ENCODE measurements at places on chromosomes 5 and 9.
A peak's percentile ranks its signal among the peaks of the same experiment; 100 is the strongest.

DNA sequence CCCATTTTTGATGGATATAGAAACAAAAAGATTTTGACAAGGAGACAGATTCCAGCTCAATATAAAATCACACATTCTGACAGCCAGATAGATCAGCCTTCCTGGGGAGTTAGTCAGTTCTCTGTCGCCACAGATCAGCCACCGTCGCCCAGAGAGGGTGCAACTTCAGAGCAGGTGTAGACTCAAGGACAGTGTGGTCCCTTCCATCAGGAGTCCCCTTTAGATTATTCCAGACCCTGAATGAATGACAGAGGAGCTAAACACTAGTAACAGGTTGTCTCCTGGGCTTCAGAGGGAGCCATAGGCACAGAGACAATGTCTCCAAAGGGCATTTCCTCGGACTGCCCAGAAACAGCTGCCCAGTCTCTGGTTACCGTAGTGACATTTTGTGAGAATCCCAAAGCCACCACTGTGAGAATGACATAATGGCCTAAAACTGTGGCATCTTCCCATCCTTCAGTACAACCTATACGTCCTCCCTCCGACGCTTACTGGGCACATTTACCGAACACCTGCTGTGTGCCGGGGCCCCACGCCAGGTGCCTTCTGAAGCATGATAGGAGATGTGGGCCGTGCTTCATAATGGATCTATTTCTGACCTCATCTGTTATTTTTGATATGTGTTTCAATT is 47.4 kb upstream of the SLC2A8 start:
- no peak for DNase-seq

DNA sequence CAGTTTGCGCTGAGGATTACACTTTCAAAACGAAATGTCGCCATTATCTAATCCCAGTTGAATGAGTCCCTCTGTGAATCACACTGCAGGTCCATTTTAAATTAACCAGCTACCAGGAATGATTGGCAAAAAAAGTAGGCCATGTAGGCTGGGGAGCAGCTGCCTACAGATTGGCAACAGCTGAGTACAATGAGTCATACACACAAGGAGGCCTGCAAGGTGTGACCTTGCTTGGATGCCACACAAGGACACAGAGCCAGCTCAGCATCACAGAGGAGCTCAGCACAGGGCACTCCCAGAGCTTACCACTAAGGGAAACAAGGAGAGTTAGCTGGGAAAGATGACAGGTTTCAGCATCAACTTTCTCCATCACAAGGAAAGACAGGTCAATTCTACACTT is 12.9 kb downstream of the HAVCR1 start:
- DNase-seq = no peak

DNA sequence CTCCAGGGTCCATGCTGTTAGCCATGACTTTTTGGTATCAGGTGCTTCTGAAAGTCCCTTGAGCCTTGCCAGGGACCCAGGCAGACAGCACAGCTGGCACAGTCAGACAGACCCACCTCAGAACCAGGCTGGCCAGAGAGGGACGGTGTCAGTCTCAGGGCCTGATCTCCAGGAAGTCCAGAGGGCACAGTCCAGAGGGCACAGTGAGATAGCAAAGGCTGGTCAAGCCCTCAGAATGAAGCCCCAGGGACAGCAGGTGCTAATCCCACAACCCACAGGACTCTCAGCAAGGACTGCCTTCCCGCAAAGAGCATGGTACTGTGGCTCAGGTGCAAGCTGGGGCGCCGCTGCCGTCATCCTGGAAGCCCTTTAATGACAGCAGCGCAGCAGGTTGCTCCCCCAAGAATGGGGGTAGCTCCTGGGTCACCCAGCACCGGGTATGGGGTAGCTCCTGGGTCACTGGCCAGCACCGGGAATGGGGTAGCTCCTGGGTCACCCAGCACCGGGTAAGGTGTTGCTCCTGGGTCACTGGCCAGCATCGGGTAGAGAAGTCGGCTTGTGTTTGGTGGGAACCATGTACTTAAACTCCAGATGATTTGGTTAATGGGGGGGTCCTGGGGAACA is 105.6 kb upstream of the PHYKPL start:
- no peak for DNase-seq

DNA sequence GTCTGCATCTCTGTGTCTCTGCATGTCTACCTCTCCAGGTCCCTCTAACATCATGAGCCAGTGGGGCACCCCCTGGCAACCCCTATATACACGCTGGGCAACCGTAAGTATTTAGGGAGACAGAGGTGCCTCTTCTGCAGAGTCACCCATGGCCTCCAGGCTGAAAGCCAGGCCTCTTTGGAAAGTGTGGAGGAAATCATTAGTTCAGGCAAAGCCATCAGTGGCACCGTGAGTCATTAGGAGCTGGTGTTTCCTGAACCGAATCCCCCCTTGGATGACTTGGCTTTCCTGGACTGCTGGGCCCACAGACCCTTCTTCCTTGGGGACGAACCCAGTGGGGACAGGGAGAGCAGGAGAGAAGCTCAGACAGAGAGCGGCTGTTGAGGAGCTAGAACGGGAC is 174.8 kb downstream of the OLFM1 start:
- DNase-seq = no peak

DNA sequence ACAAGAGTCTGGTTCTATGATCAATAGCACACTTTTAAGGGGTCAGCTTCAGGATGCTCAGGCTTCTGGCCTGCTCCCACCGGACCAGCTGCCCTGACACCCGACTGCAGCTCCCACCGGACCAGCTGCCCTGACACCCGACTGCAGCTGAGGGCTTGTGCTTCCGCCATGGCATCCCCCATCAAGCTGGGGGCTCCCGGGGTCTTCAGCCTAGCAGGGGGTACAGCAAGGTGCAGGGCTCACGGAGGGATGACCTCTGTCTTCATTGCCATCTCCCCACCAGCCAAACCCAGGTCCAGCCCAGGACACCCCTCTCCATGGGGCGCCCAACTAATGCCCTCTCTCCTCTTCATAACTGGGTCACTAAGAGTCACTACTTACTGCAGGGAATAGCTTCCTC is 1.9 kb downstream of the FLT4 start:
- DNase-seq = no peak

DNA sequence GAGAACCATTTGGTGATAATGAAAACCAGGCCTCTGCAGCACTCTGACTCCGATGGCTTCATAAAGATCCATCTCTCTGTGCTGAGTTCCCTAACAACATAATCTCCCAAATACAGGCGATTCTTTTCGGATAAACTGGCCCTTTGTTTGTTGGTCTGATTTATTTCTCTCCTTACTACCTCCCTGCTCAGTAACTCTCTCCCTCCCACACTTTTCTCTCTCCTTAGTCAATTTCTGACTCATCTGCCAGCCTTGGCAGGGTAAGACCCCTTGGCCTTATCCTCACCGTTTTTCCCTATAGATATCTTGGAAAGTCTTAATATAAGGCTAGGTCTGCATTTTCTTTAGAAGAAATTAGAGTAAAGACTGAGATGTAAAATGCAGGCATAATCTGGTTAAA is 128.7 kb downstream of the BRINP1 start:
- DNase-seq = no peak

GRCh38 chr9:29312327-29312726 is 1739.0 kb upstream of the C9orf72 start:
- DNase-seq = no peak

DNA sequence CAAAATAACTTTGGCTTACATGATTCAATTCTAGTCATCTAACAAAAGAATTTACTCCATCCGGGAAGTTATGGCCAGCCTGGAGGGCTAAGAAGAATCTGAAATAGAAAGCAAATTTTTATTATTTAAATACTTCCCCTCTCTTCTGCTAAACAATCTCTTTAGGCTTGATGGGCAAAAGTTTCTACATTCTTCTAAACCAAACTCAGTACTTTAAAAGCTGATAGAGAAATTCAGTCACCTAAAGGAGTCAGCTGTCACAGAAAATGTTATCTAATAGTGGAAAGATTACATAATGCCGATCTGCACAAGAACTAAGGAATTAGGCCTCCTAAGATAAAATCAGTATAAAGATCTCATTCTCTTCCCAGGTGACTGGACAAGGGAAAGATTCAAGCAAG is 32.4 kb downstream of the GNAQ start:
- no peak for DNase-seq

DNA sequence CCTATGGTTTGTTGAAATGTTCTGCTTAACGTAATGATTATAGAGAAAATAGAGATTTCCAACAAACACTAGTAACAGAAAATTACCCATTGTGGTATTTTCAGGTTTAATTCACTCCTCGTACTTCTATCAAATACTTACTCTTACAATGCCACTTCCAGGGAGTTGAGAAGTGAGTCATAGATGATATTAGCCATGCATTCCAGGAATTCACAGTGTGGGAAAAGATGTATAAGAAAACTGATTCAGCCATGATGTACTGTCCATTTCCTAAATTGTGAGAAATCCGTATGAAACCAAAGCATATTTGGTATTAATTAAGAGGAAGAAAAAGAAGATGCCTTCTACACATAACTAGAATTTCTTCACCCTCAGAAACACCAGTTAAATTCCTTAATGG is 1854.6 kb upstream of the WWC1 start:
- DNase-seq = peak; percentile 49

DNA sequence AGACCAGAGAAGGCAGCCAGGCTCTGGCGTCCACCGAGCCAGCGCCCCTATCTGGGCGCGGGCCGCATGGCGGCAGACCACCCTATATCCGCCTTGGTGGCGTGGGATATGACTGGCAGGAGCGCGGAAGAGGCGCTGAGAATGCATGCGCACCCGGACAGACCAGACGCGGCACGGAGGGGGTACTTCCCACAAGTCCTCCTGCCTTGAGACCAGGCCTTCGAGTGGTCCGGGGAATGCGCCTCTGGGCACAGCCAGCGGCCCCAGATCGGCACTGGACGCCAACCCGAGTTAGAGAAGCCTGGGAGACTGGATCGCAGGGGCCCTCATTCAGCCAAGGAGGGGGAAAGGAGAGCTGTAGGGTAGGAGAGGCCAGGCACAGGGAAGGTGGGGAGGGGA is 2.5 kb upstream of the LMX1B start:
- no peak for DNase-seq

- DNase-seq = no peak
Measured at GRCh38 chr9:135827866-135828580, 79.3 kb downstream of the CAMSAP1 start.

DNA sequence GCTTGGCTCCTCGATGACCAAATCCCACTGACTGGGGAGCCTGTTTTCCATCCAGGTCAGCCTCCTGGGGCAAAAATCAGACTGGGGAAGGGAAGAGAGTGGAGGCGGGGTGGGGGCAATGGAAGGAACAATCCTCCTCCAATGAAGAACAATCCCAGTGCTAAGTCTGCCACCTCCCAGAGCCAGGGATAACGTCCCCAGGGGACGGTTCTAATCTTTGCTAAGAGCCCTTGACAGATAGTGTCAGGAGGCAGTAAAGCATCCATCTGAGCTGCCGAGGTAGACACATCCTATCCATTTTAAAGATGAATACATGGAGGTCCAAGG is 298.5 kb upstream of the MSX2 start:
- no peak for DNase-seq

- no peak for DNase-seq
Measured at GRCh38 chr9:33114746-33115145, 38.3 kb upstream of the SMU1 start.

GRCh38 chr9:17293685-17294084 is 158.8 kb downstream of the CNTLN start:
- no peak for DNase-seq

DNA sequence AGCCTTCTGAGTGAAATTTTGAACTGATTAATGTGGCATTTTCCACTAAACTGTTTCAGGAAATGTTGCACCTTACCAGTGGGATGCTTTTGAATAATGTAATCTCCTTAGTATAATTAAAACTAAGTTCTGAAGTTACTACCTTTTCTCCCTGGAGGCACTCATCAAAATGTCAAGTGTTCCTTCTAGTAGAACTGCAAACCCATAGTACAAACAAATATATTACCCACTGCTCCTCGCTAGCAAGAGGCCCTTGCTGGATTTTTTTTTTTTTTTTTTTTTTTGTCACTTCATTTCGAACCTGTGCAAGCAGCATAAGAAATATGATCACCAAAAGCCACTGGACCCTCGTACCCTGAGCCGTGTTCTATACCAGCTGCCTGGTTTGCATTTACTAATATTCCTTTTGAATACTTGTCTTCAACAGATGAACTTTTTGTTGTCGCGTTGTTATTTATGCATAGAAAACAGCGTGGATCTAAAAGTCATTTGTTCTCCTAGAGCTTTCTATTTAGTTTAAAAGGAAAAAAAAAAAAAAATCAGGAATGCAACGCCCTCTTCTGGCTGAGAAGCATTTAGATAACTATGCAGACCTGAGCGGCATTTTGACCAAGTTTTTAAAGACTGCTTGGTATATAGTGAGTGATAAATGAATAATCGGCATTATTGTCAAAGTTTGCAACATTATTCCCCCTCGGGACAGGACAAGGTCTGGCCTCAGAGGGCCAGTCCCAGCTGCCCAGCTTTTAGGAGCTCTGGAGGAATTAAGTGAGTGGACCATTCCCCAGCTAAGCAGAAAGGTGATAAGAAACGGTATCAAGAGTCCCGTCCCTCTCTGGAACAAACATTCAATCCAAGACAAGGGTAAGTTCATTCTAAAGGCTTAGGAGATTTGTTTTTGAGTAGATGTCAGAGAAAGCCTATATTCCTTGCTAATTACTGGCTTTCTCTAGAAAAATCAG is 162.5 kb upstream of the KIF2A start:
- DNase-seq = peak; percentile 31

GRCh38 chr5:151202381-151203139 is 21.3 kb downstream of the CCDC69 start:
- DNase-seq = no peak

DNA sequence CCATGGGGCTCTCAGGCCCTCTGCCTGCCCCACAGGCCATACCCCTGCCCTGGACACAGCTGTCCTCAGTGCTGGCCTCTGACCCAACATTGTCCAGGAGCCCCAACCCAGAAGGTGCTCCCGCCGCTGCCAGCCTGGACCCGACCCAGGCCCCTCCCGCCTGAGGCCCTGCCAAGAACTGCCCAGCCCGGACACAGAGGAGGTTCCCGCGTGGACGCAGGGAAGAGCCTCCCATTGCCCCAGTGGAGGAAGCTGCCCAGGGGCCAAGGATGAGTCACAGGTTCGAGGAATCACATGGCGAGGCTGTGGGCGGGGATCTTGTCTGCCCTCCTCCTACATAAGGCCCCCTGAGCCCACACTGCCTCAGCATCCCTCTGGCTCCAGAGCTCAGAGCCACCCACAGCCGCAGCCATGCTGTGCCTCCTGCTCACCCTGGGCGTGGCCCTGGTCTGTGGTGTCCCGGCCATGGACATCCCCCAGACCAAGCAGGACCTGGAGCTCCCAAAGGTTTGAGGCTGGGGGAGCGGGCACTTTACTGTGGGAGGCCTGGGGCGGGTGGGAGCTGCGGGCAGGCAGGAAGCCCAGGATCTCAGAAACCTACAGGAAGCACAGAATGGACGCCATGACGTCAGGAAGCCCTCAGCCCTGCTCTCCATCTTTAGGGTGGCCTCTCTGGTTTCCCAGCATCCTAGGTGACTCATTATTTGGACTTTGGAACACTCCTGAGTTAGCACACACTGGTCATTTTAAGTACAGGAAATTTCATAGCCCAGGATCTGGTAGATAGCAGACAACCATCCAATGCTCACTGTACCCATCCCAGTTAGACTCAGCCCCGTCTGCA is at the start of gene PAEP:
Gene PAEP, plus strand, starts transcription at position 366 of the 844 bp plus-strand sequence.
- no peak for DNase-seq

- no peak for DNase-seq
Measured at GRCh38 chr9:6634444-6634843, 11.1 kb downstream of the GLDC start.

All from HS-5 (cell line).